ENCODE measurements at places on chromosomes 6 and 20.

DNA sequence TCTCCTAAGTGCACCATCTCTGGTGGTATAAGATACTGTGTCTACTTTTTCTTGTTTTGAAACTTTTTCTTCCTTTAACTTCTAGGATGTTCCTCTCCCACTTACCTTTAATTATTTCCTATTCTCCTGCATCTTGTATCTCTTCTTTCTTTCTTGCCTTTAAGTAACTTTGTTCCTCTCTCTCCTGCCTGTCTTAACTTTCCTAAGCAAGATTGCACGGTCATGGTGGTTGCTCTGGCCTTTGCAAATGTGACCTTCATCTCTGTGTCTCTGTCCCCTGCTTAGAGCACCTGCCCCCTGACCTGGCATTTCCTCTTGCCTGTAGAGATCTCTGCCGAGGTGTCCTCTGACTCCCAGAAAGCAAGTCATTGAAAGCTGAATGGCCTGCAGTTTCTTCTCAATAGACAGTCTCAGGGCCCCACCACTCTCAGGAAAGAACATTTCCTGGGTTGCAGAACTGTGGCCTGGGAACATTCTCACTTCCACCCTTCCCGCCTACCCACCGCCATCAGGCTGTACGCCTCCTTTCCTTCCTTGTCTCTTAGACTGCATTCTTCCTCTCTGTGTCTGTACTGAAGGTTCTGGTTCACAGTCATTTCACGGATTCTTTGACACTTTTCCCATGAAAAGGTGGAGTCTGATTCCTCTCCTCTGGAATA, 12.8 kb downstream of the ZDHHC14 start:
- DNase-seq = no peak

DNA sequence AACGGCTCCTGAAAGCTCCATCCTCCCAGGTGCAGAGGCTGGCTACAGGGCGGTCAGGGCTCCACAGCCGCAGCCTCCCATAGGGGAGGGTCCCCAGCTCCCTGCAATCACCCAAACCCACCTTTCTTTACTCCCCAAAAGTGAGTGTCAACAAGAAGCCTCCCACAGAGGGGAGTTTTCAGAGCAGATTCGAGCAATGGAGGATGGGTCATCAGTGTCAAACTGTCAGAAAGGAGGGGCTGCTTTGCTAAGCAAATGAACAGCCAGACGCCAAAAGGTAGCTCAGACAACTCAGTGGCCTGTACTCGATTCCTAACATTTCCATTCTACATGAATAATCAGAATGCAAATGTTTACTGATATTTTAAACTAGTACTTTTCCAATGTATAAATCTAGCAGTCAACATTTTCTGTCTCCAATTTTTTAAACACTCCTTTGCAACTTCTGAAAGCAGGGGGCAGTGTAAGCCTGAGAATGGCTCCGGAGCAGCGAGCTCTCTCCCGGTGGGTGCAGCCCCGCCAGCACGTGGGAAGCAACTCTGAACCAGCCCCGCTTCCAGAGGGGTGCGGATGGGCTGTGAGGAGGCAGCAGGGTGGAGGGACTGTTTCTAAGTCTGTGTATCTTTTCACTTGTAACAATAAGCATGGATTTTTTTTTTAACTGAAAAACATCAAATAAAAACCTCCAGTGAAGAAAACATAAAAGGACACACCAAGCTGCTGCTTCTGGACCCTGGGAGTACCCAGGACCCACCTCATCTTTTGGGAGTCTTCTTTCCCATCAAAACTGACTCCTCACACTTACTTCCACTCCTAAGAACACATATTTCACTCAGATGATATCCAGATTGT, 54.9 kb downstream of the TAF4 start:
- peak; percentile 65 for DNase-seq

- DNase-seq = no peak
Measured at GRCh38 chr6:116665464-116665863, 3.1 kb downstream of the ZUP1 start.

- no peak for DNase-seq
Measured at GRCh38 chr20:32226391-32226790, 18.7 kb downstream of the POFUT1 start.

DNA sequence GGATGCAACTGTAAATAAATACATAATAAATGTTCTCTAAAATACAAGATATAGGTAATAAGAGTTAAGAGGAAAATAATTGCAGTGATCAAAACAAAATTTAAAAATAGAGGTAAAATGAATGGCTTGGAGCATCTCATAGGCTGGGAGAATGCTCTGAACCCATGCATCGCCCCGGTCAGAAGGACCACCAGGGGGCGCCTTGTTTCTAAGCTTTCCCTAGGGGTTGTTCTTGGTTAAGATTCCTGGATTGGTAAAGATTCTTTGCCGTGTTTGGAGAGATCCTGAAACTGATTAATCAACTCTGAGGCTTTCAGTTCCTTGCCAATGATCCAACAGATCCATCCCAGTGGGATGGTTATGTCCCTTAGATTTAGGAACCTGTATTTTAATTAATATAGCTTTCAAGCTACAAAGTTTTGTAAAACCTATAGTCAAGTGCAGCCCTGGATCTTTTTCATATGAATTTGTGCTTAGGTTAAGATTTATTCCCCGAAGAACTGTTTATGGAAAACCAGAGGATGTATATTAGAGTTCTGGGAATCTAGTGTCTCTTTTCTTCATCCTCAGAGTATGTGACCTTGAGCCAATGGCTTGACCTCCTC, 45.3 kb upstream of the PRELID3B start:
- peak; percentile 70 for DNase-seq

DNA sequence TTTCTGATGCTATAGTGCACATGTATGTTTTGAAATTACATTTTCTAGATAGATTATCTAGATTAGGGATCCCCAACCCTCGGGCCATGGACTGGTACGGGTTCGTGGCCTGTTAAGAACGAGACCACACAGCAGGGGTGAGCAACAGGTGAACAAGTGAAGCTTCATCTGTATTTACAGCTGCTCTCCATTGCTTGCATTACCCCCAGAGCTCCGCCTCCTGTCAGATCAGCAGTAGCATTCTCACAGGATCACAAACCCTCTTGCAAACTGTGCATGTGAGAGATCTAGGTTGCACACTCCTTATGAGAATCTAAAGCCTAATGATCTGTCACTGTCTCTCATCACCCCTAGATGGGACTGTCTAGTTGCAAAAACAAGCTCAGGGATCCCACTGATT, 10.4 kb downstream of the CEP57L1 start:
- no peak for DNase-seq

DNA sequence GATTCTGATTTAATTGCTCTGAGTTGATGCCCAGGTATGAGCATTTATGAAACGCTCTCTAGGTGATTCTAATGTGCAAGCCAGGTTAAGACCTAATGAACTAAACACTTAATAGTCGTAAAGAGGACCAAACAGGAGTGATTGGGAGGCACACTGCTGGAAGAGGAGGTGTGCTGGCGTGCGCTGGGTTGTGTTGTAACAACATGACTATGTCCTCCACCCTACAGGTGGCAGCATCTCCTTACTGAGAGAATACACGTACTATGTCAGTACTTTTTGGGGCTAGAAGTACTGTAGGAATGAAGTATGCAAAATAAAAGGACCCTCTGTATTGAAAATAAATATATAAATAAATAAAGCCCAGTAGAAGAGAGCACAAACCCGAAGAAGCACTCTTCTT, 11.9 kb downstream of the C6orf89 start:
- DNase-seq = no peak

DNA sequence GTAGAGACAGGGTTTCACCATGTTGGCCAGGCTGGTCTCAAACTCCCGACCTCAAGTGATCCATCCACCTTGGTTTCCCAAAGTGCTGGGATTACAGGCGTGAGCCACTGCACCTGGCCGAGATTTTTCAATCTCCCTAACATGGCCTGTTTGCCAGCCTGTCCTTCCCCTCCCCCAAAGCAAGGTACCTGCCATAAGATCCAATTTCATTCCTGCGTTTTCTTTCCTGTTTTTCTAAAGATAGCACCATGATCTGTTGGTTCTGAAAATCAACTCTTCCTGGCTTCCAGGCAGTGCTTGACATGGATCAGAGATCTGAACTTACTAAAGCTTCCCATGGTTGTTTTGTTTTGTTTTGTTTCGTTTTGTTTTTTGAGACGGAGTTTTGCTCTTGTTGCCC, 7.5 kb downstream of the MGME1 start:
- no peak for DNase-seq

- no peak for DNase-seq
Measured at GRCh38 chr6:35368038-35368887, 25.9 kb downstream of the PPARD start.

DNA sequence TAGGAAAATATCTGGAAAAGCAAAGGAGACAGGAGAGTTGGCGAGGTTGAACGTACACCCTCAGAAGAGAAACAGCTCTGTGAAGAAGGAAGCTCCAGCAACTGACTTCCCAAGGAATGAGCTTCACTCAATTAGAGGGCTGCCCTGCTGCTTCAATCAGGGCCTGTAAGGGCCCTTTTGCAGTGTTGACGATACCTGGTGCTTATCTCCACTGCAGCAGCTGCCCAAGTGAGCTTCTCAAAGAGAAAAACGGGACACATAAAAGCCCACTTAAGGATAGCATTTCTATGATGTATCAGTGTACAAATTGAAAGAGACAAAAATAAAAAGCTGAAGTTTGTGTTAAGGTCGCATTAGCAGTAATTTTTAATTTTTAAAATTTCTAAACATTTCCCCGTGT, 16.4 kb downstream of the SEC63 start:
- no peak for DNase-seq

DNA sequence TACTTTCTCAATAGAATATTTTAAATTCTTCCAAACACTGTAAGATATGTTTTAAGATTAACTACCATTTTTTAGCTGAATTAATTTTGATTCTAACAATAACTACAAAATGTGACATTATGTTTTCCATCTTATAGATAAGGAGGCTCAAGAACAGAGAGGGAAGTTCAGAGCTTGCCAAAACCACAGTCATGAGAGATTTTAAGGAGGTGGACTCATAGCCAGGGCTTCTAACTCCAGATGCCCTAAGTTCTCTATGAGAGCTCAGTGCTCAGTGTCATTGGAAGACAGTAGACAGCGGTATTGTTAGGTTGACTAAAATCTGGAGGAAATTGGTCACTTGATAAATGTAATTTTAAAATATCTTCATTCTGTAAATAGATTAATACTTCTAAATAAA, 144.2 kb downstream of the PACRG start:
- DNase-seq = no peak

DNA sequence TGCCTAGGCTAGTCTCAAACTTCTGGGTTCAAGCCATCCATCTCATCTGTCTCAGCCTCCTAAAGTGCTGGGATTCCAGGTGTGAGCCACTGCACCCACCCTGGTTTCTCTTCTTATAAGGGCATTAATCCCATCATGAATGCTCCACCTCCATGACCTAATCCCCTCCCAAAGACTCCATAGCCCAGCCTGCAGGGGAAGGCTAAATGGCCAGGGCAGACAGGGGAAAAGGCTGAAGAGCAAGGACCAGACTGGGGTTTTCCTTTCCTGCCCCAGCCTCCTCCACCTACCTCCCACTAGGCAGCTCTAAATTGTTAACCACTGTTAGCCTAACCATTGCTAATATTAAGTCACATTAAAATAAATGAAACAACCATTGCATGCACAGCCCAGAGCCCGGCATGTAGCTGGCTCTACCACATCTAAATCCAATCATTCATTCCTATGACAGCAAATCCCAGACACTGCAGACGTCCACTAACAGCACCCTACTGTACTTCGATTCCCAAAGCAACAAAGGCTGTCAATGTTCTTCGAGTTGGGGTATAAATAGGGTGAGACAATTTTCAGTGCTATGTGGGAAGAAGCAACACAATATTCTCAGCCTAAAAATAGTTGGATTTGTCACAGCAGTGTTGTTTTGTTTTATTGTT, 243.2 kb upstream of the ARID1B start:
- DNase-seq = no peak

GRCh38 chr6:52616059-52616690, 39.3 kb upstream of the TRAM2 start:
- DNase-seq = no peak

DNA sequence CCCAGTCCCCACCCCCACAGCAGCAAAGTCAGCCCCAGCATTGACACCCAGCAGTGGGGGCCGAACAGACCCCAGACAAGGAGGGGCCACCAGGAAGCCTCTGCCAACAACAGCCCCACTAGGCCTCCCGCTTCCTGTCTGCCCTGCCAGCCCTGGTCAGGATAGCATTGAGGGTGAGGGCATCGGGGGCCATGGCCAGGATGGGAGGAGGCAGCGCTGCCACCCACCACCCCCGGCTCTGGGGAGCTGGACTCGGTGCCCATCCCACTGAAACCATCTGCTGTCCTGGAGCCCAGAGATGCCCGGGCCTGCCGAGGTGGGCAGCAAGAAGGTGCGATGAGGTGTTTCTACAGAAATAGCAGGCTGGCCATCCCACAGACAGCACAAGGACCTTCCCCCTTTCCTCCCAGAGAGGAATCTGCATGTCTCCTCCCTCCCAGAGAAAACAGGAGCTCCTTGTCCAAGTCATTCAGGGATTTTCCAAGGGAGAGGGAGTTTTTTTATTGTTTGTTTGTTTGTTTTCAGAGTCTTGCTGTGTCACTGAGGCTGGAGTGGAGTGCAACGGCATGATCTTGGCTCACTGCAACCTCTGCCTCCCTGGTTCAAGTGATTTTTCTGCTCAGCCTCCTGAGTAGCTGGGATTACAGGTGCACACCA, 62.1 kb upstream of the BHLHE23 start:
- DNase-seq = no peak

DNA sequence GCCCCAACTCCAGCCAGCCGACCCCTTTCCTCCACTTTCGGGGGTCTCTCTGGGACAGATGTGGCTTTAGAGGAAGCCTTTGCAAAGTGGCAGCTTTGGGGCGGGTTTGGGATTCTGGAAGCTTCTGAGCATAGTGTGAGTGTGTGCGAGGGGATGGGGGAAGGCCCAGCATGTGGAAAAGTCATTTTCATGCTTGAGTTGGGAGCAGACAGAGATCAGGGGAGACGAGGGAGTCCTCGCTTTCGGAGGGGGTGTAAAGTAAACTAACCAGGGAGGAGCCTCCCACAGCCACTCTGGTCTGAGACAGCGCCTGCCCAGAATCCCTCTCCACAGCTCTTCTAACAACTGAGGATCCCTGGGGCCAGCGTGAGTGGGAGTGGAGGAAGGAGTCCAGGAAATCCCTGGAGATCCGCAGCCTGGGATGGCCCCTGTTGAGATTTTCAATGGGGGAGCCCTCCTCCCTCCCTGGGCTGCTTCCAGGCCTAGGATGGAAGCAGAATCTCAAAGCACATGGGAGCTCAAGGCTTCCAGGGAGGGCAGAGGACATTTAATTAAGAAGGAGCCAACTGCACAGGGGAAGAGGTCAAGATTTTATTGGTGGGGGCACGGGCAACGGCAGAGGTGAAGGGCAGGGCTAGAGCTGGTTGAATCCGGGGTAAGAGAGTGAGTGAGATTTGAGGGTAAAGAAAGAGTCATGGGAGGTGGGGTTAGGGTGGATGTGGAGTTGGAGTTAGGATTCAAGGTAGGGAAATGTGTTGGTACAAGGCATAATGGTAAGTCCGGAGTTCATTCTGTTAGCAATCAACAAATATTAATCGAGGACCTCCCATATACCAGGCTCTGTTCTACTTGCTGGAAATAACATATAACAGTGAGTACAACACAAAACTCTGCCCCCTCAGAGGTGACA, 102.3 kb upstream of the FOXP4 start:
- DNase-seq = peak; percentile 89

GRCh38 chr6:44572346-44572745, 184.8 kb downstream of the CDC5L start:
- no peak for DNase-seq

Measured in right hindlimb (tissue), 1 donor.